ENCODE measurements at places on chromosomes 12 and 14.
A peak's percentile ranks its signal among the peaks of the same experiment; 100 is the strongest.

- no peak for DNase-seq
These were observed 33.1 kb upstream of the G2E3 start for GRCh38 chr14:30525833-30526232.

- DNase-seq = no peak
These were observed 13.7 kb downstream of the TXNDC16 start for GRCh38 chr14:52538623-52539022.

DNA sequence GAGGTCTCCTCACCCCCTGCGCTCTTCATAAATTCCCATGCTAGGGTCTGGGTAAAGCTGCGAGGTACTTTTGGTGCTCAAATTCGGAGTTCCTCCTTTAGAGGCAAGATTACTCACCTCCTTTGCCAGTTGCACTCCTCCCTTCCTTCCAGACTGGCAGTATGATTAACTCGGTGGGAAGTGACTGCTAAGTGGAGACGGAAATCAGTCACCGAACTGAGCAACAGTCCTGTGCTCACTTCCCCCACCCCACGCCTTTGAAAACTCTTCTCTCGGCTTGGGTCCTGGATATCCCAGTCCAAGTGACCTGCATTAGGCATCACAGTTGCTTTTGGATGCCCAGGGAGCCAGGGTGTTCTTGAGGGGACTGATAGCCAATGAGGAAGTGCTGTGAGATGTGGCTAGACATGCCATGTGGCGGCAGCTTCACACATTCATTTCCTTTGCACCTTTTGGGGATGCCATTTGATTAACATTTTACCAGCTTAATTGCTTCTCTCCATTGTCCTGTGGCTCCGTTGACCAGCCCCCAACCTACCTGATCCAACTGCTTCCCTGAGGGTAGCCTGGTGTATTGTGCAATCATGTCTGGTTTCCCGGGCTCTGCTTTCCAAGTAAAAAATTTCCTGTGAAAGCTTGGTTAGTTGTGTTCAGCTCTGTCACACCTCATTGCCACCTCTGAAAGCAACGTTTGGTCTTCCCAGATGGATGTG lies 840 bp downstream of the PNP start:
- DNase-seq = peak; percentile 50

DNA sequence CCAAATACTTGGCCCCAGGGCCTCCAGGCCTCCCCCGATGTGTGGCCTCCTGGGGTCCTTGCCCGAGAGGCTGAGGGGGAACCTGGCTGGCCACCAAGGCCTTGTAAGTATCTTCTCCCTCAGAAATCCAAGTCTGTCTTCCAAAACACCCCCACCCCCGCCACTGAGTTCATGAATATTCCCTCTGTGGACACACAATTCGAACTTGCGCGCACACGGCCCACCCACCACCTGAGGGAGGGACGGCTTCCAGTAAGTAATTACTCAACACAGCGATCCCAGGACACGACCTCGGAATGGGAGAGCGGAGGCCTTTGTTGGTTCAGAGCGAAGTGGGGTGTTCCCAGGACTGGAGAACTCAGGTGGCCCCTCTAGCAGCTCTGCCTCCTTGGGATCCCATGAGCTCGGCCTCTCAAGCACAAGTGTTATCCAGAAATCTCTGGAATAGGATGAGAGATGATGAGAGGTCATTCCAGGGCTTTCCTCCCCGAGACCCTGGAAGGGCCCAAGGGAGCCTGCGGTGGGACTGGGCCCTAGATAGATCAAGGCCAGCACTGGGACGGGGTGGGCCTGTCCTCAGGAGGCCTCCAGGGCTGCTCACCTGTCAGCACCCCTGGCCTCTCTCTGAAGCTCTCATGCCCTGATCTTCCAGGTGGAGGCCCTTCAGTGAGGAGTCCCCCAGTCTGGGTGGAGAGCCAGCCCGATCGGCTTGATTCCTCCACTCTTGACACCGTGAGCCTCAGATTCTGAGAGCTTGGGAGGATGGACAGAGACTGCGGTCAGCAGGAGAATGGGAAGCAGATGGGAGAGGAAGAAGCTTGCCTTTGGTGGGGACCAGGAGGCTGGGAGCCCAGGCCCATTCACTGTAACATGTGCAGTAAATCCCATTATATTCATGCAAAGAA lies 219.0 kb upstream of the RTL1 start:
- no peak for DNase-seq

DNA sequence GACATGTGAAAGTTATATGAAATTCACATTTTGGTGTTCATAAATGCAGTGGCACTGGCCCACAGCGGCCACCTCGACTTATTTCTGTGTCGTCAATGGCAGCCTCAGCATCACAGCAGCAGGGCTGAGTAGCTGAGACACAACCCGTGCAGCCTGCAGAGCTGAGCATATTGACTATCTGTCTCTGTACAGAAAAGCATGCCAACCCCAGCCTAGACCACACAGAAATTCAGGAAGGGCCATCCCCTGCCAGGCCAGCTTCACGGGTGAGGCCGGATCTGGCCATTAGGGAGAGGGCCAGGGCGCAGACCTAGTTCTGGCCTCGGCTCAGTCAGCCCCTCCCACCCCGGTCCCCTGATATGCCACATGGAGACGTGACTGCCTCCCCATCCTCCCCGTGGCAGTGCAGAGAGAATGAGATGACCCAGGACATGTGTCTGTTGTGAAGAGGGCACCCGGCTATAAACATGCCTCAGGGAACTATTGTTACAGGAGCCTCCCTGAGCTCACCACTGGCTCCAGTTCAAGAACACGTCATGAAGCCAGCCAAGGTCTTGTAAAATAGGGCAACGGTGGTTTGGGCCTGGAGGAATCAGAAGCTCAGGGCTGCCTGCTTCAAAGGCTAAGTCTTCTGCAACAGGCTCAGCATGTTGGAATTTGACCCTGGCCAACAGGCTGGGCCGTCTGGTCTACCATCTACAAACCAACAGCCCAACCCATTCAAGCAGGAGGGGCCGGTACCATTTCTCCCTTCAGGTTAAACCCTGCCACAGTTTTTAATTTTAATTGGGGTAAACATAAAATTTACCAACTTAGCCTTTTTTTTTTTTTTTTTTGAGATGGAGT lies 25.5 kb downstream of the SCARB1 start:
- no peak for DNase-seq

DNA sequence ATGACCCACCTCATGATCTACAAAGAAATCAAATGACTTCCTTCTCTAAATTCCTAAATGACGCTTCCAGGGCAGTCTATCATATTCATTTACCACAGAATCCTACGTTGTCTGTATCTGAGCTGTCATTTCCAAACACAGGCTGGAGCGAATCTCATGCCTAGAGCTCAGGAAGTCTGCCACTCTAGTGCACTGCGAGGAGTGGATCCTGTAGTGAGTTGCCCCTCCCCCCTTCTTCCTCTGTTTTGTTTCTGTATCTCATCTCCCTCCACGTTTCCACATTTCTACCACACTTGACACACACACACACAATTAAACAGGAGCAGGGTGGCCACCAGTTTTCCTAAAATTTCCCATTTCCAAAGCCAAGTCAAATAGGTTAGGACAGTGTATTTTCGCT lies 415.4 kb upstream of the PRICKLE1 start:
- DNase-seq = no peak

DNA sequence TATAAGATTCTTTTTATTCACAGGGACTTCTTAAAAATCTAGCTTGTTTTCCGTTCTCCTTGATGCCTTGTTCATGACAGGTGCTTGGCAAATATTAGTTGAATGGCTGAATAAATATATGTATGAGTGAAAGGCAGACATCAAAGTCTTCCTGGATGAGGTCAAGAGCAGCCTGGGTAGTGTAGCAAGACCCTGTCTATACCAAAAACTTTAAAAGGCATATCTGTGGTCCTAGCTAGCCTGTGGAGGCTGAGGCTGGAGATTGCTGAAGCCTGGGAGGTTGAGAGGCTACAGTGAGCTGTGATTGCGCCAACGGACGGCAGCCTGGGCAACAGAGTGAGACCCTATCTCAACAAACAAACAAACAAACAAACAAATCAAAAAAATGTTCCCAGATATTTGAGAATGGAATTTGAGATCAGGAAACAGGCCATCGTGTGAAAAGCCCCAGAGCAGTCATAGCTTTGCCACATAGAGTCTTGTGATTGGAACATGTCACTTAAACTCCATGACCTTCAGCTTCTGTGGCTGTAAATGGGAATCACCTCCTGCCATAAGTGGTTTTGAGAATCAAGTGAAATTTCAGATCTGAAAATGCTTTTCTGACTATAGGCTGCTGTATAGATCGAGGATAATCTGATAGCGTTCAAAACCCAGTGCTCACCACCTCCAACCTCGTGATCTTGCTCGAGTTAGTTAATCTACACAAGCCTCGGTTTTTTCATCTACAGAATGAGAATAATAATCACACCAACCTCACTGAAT lies 64.3 kb downstream of the ZFP36L1 start:
- no peak for DNase-seq

DNA sequence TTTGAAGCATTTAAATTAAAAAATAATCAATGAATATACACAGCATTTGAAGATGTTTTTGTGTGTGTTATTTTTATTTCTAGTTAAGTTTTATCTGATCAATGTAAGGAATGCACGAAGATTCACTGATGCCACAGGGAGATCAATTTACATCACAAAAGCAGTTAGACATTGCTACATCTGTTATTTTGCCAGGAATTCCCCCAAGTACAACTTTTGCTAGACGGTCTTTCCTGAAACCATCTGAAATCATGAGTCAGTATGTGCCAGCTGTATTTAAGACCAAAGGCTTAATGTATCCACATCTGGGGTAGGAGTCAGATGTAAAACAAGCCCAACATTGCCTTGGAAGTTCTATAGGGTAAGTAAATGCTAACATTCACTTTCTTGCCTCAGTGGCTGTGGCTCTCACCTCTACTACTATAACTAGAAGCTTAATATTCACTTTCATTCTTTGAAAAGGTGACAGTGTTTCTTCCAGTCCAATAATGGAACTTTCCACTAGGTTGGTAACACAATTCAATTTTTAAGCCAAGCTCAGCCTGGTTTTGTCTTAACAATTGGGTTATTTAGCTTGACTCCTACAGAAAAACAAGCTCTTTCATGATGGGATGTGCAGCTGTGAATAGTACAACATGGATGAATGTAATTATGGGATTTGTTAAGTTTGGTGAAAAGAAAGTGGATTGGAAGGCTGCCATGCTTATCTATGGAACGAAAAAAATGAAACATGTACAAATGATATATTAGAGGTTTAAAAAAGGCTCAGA lies 385.4 kb upstream of the TMEM132C start:
- DNase-seq = no peak

GRCh38 chr14:98606041-98606640 lies 665.9 kb downstream of the BCL11B start:
- no peak for DNase-seq

DNA sequence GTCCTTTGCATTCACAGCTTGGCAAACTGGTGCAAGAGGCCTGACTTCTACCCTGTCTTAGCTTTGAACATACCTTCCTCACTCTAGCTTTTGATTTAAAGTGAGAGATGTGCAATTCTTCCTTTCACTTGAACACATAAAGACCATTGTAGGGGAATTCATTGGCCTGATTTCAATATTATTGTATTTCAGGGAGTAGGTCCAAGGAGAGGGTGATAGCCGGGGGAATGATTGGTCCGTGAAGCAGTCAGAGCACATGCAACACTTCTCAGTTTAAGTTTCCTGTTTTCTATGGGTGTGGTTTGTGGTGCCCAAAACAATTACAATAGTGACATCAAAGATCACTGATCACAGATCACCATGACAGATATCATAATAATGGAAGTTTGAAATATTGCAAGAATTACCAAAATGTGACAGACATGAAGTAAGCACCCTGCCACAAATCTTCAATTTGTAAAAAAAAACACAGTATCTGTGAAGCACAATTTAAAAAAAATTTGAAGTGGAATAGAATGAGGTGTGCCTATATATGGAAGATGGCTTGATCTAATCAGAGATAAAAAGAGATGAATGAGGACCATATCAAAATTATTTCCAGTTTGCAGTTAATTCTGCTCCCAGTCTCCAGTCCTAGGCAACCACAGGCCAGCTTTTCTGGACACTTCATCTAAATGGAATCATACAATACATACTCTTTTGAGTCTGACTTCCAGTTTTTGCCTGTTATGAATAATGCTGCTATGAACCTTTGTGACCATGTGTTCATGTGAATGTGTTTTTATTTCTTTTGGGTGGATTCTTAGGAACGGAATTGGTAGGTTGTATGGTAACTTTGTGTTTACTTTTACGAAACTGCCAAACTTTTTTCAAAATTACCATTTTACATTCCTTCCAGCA lies 23.2 kb downstream of the BORCS5 start:
- DNase-seq = no peak
